ENCODE measurements at places on chromosomes 5 and 9.

DNA sequence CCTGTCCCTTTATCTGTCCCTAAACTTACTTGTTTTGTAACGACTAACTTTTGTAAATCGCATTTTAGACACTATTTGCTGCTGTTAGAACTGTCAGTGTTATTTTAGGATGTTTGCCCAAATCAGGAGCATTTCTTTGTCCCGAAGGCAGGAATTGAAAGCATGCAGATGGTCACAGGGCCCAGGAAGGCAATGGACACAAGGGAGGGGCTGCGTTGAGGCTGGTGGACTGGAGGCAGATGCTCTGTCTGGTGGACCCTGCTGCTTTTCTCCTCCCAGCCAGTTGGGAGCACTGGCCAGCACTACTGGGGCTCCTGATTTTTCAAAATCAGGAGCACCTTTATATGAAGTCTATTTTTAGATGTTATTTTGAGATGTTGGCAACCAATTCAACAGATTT is 31.7 kb downstream of the DOCK2 start:
- no peak for DNase-seq

DNA sequence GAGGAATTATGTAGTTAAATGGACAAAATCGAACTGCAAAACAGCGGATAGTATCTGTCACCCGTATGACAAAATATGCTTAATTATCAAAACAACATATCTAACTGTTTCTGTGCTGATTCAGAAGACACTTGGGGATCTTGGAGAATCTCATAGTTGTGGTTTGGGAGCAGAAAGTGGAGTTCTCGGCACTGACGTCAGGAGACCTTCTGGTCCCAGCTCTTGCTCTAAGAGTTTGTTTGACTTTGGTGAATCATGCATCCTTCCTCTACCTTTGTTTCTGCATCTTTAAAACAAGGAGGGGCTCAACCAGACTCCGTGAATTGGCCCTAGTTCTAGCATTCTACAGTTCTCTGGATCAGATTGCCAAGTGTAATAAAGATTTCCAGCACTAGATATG is 37.0 kb upstream of the TAF1L start:
- no peak for DNase-seq

- no peak for DNase-seq
Measured at GRCh38 chr5:121108725-121109124, 644.6 kb downstream of the PRR16 start.

DNA sequence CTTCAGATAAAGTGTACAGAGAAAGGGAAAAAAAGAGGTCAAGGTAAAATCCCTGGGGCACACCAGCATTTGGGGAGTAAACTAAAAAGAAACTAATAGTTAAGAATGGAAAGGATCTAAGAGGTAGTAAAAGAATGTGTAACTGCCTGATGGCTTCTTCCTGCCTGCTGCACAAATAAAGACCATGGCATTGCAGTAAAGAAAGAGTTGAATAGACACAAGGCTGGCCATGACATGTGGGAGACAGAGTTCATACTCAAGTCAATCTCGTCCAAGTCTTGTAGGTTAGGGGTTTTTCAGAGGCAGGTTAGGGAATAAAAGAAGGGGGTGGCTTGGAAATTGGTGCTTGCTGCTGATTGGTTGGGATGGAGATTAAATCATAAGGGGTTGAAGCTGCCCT is 57.6 kb downstream of the DNAJC21 start:
- DNase-seq = no peak

GRCh38 chr9:34500623-34501267 is 22.0 kb downstream of the ENHO start:
- no peak for DNase-seq

DNA sequence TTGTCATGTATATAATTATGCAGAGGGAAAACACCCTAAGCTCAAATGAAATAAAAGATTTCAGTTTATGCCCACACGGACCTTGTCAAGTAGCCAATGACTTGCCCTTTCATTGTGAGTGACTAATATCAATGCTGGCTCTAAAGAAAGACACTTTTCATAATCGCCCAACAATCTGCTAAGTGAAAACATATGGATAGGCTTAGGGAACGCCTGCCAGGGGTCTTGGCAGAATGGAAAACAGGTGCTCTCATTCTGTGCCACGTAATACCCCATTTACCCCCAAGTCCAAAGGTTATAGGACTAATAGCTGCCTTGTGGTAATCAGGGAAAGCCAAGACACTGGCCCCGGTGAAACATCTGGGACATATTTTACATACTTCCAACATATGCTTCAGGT is 157.7 kb downstream of the SLF1 start:
- DNase-seq = no peak

- DNase-seq = no peak
Measured at GRCh38 chr5:175351126-175351525, 92.9 kb downstream of the DRD1 start.

- DNase-seq = no peak
Measured at GRCh38 chr5:91591076-91591475, 208.0 kb upstream of the ARRDC3 start.

- no peak for DNase-seq
Measured at GRCh38 chr9:131366761-131367401, 27.0 kb upstream of the PRRC2B start.

GRCh38 chr5:173671121-173671949 is 54.9 kb upstream of the BOD1 start:
- no peak for DNase-seq

- DNase-seq = no peak
Measured at GRCh38 chr5:78758169-78758839, 109.7 kb upstream of the LHFPL2 start.

DNA sequence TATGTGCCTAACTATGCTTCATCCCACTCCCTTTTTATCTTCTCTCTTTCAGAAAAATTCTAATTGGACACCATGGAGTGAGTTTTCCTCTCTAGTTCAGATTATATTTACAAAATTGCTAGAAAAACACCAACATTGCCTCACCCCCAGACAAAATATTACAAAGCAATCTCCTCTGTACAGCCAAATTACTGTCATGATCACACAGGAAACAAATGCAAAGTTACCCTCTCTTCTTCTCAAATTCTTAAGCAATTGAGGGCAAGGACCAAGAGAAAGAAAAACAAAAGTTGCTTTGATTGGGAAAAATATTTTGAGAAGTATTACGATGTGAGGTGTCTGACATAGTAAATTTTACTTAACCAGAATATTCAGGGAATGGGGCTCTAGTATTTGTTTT is 30.8 kb upstream of the ABCA1 start:
- DNase-seq = no peak

GRCh38 chr9:108211411-108211955 is 644.3 kb downstream of the ACTL7B start:
- DNase-seq = no peak

GRCh38 chr9:120306088-120306487 is 273.9 kb downstream of the CDK5RAP2 start:
- DNase-seq = no peak

DNA sequence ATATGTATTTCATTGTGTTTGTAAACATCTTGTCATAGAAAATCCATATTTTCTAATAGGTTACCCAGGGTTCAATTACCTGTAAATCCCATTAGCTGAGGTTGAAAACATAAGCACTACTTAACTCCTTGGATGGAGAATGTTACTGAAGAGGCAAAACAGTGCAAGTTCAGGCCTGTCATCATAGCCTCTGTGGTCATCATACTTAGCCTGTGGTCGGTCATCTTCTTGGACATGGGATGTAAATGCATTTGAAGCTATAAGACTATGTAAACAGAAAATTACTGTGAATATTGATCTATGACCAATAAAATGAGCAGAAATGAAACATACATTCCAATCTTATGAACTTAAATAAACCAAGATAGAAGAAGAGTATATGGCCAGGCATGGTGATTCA is 164.7 kb downstream of the CHSY3 start:
- no peak for DNase-seq

DNA sequence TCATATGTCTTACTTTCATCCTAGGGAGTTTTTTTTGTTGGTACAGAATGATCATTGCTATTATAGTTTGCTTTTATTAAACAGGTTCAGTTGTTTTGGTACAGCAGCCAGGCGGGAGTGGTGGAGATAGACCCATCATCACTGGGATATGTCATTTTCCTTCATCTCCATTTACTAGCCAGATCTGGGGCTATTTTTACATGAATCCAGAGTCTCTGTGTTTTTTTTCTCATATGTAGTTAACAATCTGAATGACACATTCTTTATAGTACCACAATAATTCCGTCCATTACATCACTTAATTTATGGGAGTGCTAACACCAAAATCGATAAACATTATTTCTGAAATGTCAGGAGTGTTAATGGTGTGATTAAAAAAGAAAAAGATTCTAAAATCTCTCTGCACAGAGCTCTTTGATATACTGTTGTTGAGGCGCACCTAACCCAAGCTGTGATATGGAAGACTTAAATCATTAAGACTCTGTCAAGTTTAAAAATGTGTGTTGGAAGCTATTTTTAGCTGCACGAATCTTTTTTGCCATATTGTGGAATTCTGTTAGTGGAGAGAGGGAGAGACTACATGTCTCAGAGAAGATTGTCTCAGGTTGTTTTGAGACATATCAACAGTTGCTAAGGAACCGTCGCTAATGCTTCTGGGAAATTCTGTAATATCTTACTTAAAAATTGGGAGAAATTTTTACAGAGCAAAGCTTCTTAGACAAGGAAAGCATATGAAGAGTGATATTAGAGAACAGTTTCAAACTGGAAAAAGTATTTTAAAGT is 59.6 kb downstream of the RPS23 start:
- no peak for DNase-seq

- DNase-seq = no peak
Measured at GRCh38 chr9:120801441-120801840, 8.2 kb upstream of the FBXW2 start.

DNA sequence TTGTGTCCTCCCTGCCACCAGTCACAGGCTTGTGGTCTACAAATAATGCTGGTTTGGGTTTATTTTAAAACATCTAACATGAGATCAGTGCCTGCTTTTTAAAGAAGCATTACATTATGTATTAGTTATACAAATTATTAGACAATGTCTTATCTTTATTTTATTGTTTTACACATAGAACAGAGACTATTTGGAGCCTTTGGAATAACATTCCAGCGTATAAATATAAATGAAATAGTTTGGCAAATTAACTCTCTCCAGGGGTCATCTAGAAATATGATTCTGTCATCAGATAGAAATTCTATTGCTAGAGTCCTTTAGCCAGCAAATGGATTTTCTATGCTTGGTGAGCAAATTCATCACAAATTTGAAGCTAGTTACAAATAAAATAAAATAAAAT is 22.4 kb downstream of the MAP1B start:
- DNase-seq = no peak

DNA sequence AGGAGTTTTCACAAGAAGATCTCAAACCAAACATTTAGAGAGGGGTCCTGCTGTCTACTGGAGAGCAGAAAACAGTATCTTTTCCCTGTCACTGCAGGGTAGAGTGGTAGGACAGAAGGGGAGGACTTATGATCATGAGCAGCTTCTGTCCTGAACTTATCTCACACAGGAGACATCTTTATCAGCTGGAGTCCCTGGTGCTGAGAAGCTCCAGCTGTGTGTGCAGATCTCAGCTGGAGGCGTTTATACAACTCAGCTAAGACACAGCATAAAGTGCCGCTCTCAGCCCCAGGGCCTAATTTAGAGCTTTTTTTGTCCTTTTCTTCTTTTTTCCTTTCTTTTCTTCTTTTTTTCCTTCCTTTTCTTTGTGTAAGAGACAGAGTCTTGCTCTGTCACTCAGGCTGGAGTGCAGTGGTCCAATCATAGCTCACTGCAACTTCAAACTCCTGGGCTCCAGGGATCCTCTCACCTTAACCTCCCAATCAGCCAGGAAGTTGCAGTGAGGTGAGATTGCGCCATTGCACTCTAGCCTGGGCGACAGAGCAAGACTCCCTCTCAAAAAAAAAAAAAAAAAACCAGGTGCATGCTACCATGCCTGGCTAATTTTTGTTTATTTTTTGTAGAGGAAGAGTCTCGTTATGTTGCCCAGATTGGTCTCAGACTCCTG is 31.9 kb downstream of the CCDC125 start:
- DNase-seq = no peak

DNA sequence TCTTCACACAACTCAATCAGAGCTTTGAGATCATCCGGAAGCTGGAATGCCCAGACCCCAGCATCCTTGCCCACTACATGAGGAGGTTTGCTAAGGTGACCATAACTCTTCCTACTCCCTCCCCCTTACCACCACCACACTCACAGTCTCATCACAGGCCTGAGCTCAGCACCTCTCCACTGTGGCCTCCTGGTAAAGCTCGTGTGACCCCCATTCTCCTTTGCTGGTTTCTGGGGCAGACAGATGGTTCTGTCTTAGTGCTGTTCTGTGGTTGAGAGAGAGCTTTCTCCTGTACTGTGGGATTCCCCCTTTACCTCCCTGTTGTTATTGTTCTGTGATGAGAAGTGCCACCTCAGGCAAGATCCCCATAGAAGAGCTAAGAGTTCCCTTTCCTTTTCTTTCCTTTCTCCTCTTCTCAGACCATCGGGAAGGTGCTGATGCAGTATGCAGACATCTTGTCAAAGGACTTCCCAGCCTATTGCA is 92.7 kb upstream of the RUSC2 start:
- no peak for DNase-seq

- DNase-seq = no peak
Measured at GRCh38 chr5:62780230-62780629, 201.6 kb downstream of the LRRC70 start.

- no peak for DNase-seq
Measured at GRCh38 chr5:96093890-96094381, 132.3 kb upstream of the ELL2 start.

DNA sequence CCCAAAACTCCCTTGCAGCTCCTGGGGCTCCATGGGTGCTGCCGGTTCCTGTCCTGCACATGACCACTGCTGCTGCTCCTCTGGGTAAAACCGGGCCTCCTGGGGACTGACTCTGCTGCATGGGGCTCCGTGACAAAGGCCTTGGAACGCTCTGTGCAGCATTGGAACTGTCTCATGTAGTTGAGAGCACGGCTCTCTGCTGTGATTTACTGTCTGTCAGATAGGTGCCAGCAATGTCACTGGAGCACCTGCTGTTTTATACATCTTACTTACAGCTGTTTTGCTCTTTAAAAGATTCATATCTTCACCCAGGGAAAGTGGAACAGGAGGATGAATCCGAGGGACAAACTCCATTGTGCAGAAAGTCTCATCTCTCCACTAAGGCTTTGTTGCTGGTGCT is 138.1 kb downstream of the YIPF5 start:
- no peak for DNase-seq

- no peak for DNase-seq
Measured at GRCh38 chr5:138545919-138546562, 3.0 kb upstream of the ETF1 start.

- DNase-seq = no peak
Measured at GRCh38 chr5:179486596-179487051, 63.7 kb upstream of the RUFY1 start.

GRCh38 chr5:32559411-32559810 is 25.9 kb upstream of the SUB1 start:
- DNase-seq = no peak

GRCh38 chr9:34321451-34321850 is 7.6 kb downstream of the KIF24 start:
- DNase-seq = no peak

GRCh38 chr5:155870636-155871035 is 456.3 kb upstream of the SGCD start:
- DNase-seq = no peak

GRCh38 chr9:105142406-105143135 is 101.9 kb upstream of the SLC44A1 start:
- DNase-seq = no peak

GRCh38 chr9:133525677-133526076 is 918 bp upstream of the MYMK start:
- no peak for DNase-seq

Data from smooth muscle cell of the brain vasculature (primary cell).